Mesothelial cell of epicardium (in vitro differentiated cells): ENCODE measurements at places on chromosomes 3 and 15.

GRCh38 chr3:104198131-104198530 is 1168.6 kb upstream of the ALCAM start:
- no peak for DNase-seq

DNA sequence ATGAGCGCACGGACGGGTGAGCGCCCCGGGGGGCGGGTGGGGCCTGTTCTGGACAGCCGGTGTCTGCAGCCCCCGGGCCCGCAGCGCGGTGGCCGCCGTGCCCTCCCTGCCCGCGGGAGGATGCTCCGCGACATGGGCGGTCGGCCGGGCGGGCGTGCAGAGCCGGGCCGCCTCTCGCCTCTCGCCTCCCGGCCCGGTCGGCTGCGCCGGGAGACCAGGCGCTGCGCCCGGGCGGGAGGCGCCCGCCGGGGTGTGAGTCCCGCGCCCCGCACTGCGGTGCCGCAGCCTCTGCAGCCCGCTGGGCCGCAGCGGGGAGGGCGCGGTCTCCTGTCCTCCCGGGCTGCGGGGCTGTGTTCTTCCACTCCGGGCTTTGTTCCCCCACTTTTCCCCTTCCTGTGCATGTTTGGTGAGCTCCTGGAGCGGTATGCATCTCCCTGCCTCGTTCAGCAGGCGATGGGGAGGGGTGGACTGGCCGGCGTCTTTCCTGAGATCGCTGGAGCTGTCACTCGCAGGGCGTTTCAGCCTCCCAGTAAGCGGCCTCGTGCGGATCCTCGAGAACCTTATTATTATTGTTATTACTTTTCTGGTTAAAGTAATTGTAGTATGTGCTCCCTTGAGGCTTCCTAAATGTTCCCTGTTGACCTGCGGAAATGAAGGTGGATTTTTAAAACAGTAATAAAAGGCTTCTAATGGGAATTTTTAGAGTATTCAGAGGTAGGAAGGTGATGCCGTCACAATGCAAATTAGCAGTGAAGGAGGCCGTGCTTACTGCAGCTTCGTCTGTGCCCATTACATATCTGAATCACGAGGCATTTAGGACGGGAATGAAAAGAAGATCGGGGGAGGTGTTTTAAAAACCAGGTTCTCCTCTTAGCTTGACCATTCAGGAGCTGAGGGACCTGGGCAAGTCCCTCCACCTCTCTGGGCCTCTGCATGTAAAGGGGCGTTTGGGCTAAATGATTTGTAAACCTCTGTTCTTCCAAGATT is 593 bp downstream of the TMOD2 start:
- DNase-seq, result no peak

DNA sequence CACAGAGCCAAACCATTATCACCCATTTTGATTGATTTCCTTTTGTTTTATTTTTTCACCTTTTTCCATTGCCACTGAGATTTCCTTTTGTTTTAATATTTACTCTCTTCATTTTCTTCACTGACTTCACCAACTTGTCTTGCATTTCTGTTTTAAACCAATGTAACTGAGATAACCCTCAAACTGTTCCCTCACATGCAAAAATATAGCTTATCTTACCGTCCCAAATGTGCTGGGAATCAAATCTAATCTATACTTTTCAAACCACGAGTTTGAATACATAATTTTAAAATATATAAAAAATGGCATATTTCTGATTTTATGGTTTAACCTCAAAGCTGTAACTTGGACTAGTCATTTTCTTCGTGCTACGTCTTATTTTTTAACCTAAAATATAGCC is 143.8 kb downstream of the PLD1 start:
- DNase-seq, result no peak

DNA sequence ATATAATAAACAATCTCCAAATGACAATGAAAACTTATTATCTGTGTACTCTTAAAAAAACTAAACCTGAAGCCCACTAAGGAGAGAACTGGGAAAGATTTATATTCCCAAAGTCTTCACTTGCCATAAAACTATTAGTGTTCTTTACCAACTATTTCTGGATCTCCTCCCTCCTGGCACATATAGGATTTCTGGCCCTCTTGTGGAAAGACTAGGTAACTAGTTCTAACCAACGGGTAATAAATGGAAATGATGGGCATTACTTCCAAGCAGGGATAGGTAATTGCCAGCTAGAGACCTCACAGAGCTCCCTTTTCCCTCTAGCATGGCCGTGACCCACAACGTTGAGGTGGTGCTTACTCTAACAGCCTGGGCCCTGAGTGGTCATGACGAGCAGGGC is 110.1 kb downstream of the DNAH12 start:
- DNase-seq, result no peak

DNA sequence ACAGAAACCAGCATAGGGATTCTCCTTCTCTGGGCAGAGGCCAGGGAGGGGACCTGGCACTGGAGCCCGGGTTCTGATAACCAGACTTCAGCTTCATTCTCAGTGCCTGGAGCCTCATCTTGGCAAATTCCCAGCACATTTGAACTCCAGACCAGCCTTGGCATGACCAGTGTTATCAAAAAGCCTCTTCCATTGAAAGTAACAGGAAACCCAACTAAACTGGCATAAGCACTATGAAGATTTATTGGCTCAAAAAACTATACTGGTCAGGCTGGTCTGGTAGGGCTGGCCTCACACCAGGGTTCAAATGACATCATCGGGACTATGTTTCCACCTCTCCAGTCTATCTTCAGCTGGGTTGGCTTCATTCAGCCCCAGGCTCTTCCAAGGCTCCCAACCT is 48.1 kb upstream of the THUMPD3 start:
- no peak for DNase-seq

- no peak for DNase-seq
These were observed 131.0 kb downstream of the GABRG3 start for GRCh38 chr15:27101982-27102381.

DNA sequence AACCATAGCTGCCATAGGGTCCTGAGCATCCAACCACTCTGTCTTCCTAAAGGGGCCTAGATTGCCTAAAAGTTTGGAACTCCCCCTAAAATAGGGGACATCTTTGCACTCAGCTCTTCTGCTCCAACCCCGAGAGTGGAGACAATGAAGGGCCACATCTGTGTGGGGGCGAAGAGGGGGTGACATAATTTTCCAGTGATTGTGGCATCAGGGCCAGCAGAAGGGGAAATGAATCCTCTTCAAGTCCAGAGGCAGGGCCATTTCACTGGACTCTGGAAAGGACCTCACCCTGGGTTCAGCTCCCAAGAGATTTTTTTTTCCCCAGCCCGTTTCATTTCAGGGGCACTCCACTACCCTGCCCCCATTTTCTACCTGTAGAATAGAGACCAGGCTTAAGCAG is 4.6 kb upstream of the ANKRD63 start:
- DNase-seq, result no peak

DNA sequence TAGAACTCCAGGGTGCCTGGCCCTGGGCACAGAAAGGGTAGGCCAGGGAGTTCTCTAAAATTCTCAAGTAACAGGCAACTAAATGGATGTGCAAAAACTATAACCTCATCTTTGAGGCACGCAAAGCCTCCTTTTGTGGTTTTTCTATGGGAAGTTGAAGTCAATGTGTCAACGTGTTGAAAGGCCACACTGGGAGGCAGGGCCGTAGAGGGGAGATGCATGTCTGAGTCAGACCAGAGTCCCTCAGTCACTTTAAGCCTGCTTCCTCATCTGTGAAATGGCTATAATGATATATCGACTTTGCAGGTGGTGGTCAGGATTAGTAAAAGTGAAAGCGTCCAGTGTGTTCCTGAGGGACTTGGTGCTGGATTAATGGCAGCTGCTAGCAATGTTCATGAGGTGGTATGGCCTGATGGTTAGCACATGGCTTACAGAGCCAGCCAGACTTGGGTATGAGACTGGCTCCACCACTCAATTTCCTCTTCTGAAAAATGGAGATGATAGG is 17.0 kb downstream of the TGM5 start:
- no peak for DNase-seq

DNA sequence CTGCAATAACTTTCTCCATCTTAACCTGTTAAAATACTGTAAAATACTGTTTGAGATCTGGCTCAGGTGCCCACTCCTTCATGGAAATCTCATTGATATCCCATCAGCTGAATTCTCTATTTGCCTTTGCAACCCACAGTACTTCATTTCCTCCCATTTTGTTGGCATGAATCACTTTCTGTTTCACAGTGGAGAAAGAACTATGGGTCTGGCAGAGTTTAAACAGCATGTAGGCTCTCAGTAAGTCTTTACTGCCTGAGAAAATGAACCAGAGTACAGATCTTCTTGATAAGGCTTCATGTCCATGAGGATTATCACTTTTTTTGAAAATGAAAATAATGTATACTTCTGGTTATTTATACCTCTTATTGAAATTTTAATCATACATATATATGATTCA is 245.9 kb downstream of the NAALADL2 start:
- DNase-seq, result no peak

DNA sequence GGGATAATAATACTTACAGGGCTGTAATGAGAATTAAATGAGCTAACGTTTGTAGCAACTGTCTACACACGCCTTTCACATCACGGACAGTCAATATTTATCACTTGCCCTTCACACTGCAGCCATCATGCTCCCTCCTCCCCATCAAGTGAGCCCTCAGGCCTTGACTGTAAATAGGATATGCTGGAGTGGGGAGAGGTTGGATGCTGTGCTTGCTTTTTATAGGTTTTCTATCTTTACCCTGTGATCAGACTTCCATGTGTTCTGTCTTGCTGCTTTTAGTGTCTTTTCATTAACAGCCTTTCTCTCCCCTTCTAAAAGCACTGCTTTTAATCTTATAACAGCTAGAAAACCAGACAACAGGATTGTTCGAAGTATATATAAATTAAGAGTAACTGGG is 12.8 kb upstream of the MAGEF1 start:
- DNase-seq, result no peak

DNA sequence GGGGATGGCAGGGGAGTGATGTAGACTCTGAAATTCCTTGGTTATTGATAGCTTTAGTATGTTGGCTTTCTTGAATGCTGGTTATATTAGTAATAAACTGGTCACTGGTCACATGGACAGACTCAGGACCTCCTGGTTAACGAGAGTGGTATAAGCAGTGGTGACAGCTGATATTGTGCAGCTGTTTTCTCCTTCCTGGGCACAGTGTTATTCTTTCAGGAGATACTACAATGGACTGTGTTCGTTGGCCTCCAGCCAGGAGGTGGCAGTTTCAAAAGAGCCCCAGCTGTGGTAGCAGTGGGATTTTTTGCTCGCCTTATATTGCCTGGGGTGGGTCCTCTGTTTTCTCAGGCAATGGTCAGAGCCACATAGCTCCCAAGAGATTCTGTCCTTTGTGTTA is 181.6 kb upstream of the RBMS3 start:
- no peak for DNase-seq
